Mammary epithelial cell (primary cell): ENCODE measurements at places on chromosomes 4 and X.

GRCh38 chrX:96994093-96994492 is 110.4 kb downstream of the RPA4 start:
- no peak for DNase-seq

DNA sequence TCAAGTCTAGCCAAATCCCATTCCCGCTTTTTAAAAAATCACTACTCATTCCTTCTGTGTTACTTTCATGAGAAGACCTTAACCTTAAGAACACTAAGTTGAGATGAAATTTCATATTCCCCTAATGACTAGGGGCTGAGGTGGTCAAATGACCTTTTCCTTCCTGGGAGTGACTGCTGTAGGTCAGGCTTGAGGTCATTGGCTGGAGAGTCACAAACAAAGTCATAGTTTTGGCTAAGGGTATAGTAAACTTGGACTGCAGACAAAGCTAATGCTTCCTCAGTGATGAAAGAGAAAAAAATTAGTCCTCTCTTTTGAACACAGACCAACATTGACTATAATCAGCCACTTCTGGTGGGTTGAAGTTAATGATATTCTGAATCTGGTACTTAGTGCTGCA is 16.0 kb upstream of the FGF2 start:
- DNase-seq, result no peak

GRCh38 chr4:10144966-10145365 is 28.4 kb upstream of the WDR1 start:
- no peak for DNase-seq

- no peak for DNase-seq
Observed at GRCh38 chrX:70343435-70343834, 53.5 kb downstream of the KIF4A start.

- DNase-seq, result peak; percentile 3
Observed at GRCh38 chr4:17941731-17942130, 79.8 kb downstream of the LCORL start.

GRCh38 chr4:43242606-43243005 is 350.1 kb downstream of the GRXCR1 start:
- DNase-seq, result peak; percentile 44

- no peak for DNase-seq
Observed at GRCh38 chrX:106919932-106920452, at the start of gene CLDN2. Gene CLDN2 (plus strand): TSS chrX:106920402. CDS start chrX:106928229, 7,827 bp downstream.

- no peak for DNase-seq
Observed at GRCh38 chr4:184433258-184433892, 41.0 kb downstream of the IRF2 start.

DNA sequence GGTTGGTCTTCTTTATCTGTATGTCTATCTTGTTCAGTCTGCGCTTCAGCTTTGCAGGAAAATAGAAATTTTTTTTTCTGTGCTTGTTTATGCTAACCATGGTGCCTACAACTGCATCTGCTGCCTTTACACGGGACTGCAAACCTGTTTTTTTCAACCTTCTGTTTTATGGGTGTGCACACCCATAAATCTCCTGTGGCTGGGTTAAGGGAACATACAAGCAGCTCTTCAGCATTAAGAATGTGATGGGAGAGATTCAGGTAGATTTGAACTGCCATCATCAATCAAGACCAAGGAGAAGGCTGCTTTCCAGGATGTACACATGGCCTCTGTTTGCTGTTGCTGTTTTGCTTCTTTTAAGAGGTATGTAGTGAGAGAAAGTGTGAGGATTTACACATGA is 502.9 kb downstream of the ANKRD50 start:
- DNase-seq, result no peak

GRCh38 chr4:123235431-123235830 is 161.2 kb upstream of the SPRY1 start:
- no peak for DNase-seq

DNA sequence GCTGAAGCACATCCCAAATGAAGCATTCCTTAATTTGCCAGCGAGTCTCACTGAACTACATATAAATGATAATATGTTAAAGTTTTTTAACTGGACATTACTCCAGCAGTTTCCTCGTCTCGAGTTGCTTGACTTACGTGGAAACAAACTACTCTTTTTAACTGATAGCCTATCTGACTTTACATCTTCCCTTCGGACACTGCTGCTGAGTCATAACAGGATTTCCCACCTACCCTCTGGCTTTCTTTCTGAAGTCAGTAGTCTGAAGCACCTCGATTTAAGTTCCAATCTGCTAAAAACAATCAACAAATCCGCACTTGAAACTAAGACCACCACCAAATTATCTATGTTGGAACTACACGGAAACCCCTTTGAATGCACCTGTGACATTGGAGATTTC is 14.6 kb downstream of the TLR8 start:
- no peak for DNase-seq

GRCh38 chrX:142251680-142252079 is 46.6 kb upstream of the MAGEC2 start:
- DNase-seq, result peak; percentile 2

DNA sequence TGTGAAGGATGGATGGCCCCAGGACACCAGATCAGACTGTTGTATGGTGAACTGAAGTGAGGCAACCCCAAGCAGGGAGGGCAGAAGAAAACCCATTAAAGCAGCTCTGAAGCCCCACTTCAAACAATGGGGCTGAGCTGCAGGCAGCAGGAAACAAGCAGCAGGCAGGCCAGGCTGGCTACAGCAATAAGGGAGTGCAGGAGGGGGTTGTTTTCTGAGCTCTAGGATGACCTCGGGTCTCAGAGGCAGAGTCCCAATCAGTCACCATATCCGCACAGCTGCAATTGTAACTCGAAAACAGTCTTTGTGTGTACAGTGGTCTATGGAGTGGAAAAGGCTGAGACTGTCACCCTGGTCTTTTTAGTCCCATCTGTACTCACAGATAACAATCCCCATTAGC is 90.4 kb downstream of the COL4A6 start:
- no peak for DNase-seq

GRCh38 chrX:107730991-107731766 is 44.4 kb downstream of the TSC22D3 start:
- no peak for DNase-seq

GRCh38 chr4:16883806-16884205 is 14.6 kb downstream of the LDB2 start:
- DNase-seq, result no peak

DNA sequence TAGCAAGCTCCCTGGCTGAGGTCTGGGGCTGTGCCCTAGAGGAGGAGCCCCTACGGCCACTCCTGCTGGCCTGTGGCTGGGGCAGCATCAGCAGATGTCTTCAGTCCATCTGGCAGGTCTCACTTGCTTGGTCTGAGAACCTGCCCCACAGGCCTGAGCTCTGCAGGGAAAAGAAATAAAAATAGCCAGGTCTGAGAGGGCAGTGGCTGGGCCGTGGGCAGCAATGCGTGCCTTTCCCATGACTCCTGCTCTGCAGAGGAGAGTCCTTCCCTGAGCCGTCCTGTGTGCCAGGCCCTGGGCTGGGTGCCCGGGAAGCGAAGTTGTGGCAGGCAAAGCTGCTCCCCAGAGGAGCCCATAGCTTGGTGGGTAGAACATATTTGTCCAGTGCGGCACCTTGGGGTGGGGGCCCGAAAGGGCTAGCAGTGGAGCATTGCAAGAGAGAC is 11.3 kb upstream of the KIAA0232 start:
- peak; percentile 56 for DNase-seq

- no peak for DNase-seq
Observed at GRCh38 chr4:76987153-76987591, 37.6 kb downstream of the SEPTIN11 start.

GRCh38 chr4:76751612-76752343 is 146.2 kb downstream of the SOWAHB start:
- no peak for DNase-seq
